ENCODE measurements at places on chromosomes 1 and 21.

DNA sequence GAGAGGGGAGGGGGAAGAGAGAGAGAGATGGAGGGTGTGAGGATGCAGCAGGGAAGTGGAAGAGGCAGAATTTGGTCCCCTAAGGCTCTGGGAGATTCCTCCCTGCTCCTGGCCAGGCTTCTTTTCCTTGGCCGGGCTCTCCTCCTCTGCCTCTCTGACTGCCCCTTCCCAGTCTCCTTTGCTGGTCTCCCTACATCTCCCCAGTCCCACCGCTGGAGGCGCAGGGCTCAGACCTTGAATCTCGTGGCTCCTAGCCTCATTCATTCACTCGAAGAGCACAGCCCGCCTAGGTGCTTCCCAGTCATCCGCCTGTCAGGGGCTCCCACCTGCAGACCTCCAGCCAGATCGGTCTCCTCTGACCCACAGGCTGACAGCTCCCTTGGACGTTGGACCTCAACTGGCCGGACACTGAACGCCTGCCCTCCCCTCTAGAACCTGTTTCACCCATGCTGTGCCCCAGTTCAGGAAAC, 76.5 kb downstream of the VWA5B1 start:
- DNase-seq = peak; percentile 53

DNA sequence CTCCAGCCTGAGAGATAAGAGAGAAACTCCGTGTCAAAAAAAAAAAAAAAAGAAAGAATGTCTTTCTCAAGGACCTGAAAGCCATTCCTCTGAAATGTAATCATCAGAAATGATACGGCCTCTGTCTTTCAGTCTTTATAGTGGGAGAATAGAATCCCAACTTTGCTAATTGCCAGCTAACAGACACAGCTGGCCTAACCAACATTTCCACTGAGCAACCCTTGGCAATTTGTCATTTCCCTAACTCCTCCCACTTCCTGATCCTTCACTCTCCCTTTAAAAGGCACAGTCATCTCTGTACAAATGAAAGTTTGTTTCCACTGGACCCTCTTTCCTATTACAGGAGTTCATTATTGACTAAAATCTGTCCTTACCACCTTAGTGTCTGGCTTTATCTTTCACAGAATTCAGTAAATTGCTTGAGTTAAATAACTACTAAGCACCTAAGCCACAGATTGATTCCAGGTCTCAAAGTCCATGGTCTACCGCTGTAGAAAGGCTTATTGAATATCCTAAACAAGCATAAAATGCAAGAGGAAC, 4.3 kb upstream of the CBR1 start:
- no peak for DNase-seq

- DNase-seq = no peak
Measured at GRCh38 chr1:208276757-208277435, 32.7 kb upstream of the PLXNA2 start.

- no peak for DNase-seq
Measured at GRCh38 chr1:65372557-65372956, 47.9 kb upstream of the LEPR start.

GRCh38 chr21:42426424-42426823, 22.7 kb downstream of the UBASH3A start:
- peak; percentile 52 for DNase-seq

- no peak for DNase-seq
Measured at GRCh38 chr1:156432669-156433018, 63.6 kb downstream of the RHBG start.

GRCh38 chr1:20469406-20470076, 16.5 kb downstream of the CAMK2N1 start:
- DNase-seq = no peak

DNA sequence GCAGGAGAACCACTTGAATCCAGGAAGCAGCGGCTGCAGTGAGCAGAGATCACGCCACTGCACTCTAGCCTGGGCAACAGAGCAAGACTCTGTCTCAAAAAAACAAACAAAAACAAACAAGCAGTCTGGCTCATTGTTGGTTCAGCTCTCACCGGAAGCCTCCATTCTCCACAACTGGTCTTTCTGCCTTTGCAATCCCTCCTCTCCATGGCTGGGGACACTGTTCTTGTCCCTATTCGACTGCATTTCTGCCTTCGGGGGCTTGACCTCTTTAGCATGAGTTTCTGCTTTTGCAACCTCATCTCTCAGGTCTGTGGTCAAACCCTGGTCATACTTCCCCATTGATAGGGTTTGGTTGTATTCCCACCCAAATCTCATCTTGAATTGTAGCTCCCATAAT, 216.3 kb upstream of the NR5A2 start:
- DNase-seq = no peak

DNA sequence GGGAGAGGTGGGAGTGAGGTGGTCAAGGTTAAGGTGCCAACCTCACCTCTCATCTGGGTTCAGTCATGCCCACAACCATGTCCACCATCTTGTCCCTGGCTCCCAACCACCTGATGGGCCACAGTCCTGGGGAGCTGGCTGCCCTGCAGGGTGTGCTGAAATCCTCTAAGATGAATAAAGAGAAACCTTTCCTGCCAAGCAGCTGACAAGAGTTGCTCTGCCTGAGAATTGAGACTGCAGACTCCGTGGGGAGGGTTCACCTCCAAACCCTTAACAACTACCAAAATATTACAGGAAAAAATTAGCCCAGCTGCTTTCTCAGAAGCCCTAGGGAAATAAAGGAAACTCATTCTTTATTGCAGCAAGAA, 15.2 kb upstream of the FGR start:
- no peak for DNase-seq

DNA sequence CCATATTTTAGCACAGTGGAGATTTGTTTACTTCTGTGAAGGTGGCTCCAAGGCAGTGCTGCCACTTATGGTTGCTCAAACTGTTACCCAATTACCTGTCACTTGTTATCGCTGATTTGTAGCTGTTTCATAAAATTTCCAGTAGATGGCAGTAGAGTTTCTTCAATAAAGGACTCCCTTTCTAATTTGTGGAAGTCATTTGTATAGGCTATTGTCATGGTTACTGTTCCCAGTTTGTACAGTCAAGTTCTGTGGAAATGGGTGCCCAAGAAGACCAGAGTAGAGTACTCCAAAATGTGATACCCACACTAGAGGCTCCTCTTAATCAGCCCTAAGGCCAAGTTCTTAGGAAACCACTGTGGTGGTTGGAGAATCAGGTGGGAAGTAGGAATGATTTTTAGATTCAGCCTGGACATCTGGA, 186.1 kb downstream of the CLEC20A start:
- DNase-seq = peak; percentile 32

DNA sequence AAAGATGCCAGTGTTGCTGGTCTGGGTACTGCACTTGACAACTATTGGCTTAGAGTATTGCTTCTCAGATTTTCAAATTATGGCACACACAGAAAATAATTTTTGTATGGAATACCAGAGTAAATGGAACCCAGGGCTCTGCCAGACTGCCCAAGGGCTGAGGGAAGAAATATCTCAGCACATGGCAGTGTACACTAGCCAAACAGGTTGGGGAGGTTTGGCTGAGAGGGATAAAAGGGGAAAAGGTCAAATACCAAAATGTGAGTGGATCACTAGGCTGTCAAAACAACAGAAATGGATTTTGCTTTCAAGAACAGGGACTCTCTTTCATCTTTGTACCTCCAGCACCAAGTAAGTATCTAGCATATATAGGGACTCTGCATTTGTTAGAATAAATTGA, 3.0 kb upstream of the RGS8 start:
- DNase-seq = no peak

- no peak for DNase-seq
Measured at GRCh38 chr1:223718850-223719249, 6.5 kb downstream of the CAPN2 start.

- no peak for DNase-seq
Measured at GRCh38 chr1:119366424-119366823, 2.2 kb upstream of the HAO2 start.

- no peak for DNase-seq
Measured at GRCh38 chr1:18940303-18941020, 16.0 kb downstream of the IFFO2 start.

DNA sequence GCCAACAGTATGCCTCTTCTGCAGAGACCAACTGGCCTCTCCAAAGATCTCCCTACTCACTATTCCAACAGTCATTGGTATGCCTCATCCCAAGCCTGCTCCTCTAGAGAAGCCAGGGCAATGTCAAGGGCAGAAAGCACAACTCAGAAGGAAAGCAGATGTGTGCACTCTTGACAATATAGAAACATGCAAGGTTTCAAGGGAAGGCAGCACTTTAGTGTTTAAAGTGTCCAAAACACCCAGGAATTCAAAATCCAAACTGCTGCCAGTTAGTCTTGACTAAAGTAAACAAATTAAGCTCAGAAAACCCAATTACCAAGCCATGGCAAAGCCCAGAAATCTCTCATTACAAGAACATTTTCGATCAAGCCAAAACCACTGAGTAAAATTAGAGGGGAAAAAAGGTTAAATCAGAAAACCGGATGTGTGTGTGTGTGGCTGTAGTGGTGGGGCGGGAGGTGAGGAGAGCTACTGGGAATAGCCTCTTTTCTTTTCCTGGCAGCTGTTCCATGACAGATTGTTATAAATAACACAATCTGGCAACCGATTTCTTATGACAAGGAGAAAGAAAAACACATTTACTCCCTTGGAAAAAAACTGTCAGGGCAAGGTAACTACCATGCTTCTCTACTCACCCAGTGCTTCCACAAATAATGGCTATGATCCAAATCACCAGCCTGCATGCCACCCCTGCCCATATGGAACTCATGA, 39.2 kb downstream of the EIF2B3 start:
- DNase-seq = no peak

DNA sequence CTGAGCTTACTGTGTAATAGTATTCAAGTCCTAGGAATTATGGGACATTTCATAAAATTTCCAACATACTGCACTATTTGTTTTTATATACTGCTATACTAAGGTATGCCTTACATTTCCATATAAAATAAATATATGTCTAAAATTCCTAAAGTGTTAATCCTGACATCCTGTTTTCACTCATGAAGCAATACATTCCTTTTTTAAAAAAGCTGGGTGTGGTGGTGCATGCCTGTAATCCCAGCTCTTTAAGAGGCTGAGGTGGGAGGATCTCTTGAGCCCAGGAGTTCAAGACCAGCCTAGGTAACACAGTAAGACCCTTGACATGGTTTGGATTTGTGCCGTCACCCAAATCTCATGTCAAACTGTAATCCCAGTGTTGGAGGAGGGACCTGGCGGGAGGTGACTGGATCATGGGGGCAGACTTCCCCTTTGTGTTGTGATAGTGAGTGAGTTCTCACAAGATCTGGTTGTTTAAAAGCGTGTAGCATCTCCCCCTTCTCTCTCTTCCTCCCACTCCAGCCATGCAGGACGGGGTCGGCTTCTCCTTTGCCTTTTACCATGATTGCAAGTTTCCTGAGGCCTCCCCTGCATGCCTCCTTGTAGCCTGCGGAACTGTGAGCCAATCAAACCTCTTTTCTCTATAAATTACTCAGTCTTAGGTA, 5.8 kb downstream of the CDC42BPA start:
- DNase-seq = no peak

GRCh38 chr1:149979972-149980540, 30.5 kb downstream of the OTUD7B start:
- no peak for DNase-seq

- DNase-seq = no peak
Measured at GRCh38 chr1:2151252-2151651, 43.3 kb downstream of the FAAP20 start.

Data from GM10248 (cell line).